ENCODE measurements at places on chromosomes 6 and 20.

DNA sequence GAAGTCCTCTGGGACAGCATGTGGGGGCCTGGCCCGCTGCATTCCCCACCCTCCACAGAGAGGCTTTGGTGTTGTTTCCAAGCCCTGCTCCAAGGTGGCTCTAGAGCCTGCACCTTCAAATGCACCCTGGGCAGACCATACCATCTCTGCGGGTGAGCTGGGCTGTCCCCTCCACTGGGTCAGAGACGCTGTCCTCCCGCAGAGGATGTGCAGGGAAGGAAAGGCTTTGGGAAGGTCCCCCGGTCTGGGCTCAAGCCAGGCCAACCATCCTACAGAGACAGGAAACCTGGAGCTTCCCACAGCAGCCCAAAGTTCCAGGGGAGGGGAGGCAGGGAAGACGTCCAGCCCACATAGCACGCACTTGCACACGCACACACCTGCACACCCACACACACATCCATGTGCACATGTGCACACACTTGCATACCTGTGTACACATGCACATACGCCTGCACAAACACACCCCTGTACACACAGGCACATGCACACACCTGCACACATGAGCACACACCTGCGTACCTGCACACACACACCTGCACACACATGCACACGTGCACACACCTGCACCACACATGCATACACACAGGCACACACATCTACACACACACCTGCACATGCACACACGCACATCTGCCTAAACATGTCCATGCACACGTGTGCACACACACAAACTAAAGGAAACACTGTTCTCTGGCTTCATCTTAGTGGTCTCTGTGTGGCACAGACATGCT, 155.4 kb downstream of the ERMARD start:
- no peak for DNase-seq

DNA sequence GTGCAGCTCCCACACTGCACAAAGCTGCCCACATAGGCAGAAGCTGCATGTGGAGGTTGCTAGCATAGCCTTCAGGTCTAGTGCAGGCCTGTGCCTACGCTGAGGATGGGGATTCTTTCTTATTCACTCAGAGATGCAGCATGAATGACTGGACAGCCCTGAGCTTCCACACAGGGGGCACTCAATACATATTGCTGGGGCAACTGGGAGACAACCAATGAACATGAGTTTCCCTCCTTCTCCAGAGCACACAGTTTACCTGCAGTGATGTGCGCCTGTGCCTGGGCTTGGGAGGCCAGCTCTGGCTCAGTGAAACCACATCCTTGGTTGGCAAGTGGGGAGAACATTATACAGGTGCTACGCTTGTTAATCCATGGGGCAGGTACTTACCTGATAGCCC, 389.9 kb downstream of the RNGTT start:
- DNase-seq = no peak

DNA sequence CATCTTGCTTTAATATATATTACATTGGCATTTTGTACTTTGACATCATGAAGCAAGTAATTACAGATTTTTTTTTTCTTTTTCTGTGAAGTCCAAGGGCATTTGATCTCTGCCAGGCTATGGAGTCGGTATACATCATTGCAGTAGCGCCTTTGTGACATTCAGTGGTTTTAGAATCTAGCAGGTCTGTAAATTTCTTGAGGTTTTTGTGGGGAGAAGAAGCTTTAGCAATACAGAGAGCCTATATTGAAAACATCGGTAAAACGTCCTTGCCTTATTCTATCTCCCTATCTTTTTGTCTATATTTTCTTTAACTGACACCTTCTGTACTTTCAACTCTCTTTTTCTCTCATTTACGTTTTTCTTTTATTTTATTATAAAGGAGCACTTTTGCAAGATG, 47.2 kb downstream of the DUSP22 start:
- DNase-seq = no peak

GRCh38 chr20:8424010-8424409, 291.9 kb downstream of the PLCB1 start:
- DNase-seq = no peak

- DNase-seq = no peak
Observed at GRCh38 chr20:34377072-34377847, 14.2 kb downstream of the ITCH start.
